Uterus (tissue), 4 donors: ENCODE measurements at places on chromosomes 7 and 10. TPM values are rescaled to one million over a fixed set of nuclear protein-coding genes. Genes with fewer than 3 reads are reported as not detected.

DNA sequence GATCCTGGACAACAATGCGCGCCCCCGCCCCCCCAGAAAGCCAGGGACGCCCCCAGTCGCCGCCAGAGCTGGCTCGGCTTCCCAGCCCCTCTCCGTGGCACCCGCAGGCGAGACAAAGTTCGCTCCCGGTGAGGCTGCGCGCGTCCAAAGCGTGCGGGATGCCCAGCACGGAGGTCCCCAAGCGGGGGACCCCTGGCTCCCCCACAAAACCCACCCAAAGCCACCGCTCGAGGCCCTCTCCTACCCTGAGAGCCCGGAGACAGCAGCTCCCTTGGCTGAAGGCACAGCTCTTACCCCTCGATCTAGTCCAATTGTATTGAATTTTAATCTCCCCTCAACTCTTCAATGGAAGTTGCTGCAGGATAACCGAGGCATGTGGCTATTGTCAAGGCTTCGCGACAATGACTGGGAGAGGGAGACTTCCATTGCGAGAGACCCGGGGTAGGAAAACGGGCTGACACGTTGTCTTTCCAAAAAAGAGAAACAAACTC lies 305.3 kb downstream of the PRPF18 start:
- no peak for DNase-seq
- no peaks in the 10 kb centered on the region for H3K4me1 ChIP-seq
- H3K36me3 ChIP-seq: no peaks in the 10 kb centered on the region
- no peaks in the 10 kb centered on the region for H3K27me3 ChIP-seq
- peak overlapping the region; percentile 38 for H3K4me3 ChIP-seq

INA gene
- not detected for total RNA-seq

STAMBPL1 gene
- total RNA-seq: 8.9 TPM

GRCh38 chr10:94042001-94042833 lies 48.5 kb downstream of the PLCE1 start:
- no peaks in the 10 kb centered on the region for H3K36me3 ChIP-seq
- H3K4me3 ChIP-seq: no peak overlapping the region
- H3K4me1 ChIP-seq: no peaks in the 10 kb centered on the region
- peak overlapping the region; percentile 58 for H3K27ac ChIP-seq

- no peaks in the 10 kb centered on the region for H3K4me1 ChIP-seq
- H3K27ac ChIP-seq: no peak overlapping the region
- H3K27me3 ChIP-seq: no peaks in the 10 kb centered on the region
- no peak for DNase-seq
- H3K4me3 ChIP-seq: no peak overlapping the region
- no peaks in the 10 kb centered on the region for H3K36me3 ChIP-seq
Observed at GRCh38 chr7:127959770-127960169, 71.5 kb downstream of the LRRC4 start.

DNA sequence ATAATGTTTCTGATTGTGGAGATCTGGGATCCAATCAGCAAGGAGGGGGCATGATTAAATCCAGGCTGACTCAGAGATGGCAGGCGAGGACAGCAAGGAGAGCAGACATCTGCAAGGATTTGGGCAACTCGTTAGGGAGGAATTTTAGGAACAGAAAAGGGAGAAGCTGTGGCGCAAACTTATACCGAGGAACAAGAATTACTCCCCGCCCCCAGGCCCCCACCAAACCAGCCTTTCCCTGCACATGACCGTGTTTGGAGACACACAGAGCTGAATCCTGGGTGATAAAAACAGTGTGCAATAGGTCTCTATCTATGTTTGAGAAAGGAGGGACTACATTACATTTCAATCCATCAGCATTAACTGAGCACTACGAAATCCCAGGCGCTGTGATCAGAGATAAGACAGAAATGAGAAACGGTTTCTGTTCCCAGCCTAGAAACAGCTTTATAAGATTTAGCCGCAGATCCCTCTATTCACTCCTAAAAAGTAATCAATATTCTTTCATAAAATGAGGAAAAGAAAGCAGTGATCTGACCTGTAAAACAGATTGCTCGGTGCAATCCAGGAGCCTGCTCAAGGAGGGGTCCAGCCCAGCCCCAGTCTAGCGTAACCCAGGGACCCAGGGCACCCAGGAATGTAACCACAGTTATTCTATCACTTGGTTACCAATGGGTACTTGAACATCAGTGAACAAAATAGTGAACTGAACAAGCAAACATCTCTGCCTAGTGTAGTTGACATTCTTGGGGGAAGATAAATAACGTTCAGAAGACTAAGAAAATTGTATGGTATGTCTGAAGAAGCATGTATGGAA lies 37.2 kb upstream of the RAPGEF5 start:
- no peaks in the 10 kb centered on the region for H3K36me3 ChIP-seq
- no peak overlapping the region for H3K27ac ChIP-seq
- no peaks in the 10 kb centered on the region for H3K27me3 ChIP-seq
- no peak for DNase-seq
- no peak overlapping the region for H3K4me3 ChIP-seq

DNA sequence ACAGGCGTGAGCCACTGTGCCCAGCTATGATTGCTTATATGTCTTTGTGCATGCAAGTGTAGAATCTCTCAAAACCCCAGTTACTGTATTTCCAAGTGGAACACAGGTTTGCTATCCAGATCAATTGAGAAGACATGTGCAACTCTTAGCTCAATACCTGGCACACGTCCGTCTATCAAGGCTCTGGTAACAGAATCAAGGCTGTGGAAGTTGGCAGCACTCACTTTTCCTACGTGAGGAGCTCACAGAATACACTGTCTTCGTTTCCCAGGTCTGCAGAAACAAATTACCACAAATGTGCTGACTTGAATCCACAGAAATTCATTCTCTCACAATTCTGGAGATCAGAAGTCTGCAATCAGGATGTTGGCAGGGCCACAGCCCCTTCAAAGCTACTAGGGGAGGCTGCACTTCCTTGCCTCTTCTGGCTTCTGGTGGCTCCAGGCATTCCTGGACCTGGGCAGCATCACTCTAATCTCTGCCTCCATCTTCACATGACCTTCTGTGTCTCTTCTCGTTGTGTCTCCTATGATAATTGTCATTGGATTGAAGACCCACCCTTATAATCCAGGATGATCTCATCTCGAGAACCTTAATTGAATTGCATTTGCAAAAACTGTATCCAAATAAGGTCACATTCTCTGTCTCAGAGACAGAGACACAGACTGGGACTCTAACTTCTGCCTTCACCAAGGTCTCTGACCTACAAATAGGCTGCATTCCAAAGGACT lies 84.8 kb upstream of the C7orf33 start:
- H3K27me3 ChIP-seq: no peaks in the 10 kb centered on the region
- H3K36me3 ChIP-seq: no peaks in the 10 kb centered on the region
- H3K4me1 ChIP-seq: no peaks in the 10 kb centered on the region
- no peak for DNase-seq
- H3K4me3 ChIP-seq: no peak overlapping the region
- no peak overlapping the region for H3K27ac ChIP-seq

C7orf57 gene
- total RNA-seq: not detected

LRIT1 gene
- not detected for total RNA-seq

DNA sequence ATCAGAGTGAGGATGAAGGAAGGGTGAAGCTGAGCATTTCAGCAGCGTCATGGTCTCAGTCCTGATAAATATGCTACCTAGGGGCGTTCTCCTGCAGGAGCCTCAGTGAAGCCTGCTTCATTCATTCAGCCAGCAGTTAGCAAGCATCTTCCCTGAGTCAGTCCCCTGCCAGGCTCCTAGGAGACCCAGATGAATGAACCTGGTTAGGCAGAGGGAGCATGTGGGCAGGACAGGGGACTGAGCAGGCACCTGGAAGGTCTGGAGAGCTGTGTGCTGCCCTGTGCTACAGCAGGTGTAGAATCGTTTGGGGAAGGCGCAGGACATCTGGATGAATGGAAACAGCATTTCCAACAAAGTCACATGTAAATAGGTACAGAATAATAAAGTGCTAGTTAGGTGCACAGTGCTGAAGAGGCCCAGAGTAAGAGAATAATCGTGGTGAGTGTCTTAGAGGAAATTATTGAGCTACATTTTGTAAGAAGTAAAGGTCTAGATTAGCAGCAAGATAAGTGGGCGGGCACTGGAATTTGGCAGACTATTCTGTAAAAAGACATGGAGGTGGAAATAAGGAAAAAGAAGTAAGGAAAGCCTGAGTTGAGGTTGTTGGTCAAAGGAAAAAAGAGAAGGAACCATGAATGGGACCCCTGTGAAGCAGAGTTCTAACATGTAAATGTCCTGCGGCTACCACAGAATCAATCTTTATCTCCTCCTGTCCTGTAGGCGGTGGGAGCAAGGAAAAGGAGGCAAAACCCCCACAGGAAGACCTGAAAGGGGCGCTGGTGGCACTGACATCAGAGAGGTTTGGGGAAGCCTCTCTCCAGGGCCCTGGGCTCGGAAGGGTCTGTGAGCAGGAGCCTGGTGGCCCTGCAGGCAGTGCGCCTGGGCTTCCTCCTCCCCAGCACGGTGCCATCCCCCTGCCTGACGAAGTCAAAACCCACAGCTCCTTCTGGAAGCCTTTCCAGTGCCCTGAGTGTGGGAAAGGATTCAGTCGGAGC lies 12.0 kb downstream of the ZSCAN25 start:
- H3K27me3 ChIP-seq: no peaks in the 10 kb centered on the region
- H3K27ac ChIP-seq: no peak overlapping the region
- no peak overlapping the region for H3K4me3 ChIP-seq
- no peaks in the 10 kb centered on the region for H3K36me3 ChIP-seq
- H3K4me1 ChIP-seq: no peaks in the 10 kb centered on the region
- DNase-seq: no peak

DNA sequence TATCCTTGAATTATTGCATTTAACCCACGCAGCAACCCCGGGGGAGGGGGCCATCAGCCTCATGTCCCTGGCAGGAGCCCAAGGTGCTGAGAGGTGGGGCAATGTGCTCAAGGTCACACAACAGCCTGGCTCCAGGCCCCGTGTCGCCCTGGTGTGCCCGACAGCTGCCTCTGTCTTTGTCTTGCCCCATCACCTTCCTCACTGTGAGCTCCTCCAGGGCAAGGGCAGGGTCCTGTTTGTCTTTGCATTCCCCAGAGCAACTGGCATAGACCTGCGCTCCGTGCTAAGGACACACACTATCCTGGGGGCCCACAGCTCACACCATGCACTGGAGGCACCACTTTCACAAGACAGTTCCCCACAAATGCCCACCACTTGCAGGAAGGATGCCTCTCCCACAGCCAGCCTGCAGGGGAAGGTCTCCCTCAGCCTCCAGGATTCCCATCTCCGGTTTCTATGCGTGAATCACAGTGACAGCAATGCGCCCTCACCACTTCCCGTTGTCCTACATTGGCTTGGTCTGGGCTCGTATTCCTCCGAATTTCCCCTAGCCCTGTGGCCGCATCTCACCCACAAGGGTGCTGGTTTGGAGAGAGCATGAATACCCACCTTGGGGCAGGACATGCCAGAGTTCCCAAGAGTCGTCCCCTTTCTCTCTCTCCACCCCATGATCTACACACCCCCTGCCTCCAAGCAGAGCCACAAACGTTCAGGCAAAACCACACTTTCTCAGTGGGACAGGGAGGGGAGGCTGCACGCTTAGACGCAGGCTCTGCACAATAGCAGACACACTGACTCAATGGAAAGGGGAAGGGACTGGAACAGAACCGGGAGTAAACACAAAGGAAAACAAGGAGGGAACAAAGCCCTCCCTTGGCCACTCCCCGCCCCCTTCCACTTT lies 10.3 kb downstream of the ITPRIP start:
- peaks cover 51% of the 10 kb centered on the region for H3K4me1 ChIP-seq
- no peaks in the 10 kb centered on the region for H3K36me3 ChIP-seq
- no peak for DNase-seq
- H3K27me3 ChIP-seq: no peaks in the 10 kb centered on the region

DNA sequence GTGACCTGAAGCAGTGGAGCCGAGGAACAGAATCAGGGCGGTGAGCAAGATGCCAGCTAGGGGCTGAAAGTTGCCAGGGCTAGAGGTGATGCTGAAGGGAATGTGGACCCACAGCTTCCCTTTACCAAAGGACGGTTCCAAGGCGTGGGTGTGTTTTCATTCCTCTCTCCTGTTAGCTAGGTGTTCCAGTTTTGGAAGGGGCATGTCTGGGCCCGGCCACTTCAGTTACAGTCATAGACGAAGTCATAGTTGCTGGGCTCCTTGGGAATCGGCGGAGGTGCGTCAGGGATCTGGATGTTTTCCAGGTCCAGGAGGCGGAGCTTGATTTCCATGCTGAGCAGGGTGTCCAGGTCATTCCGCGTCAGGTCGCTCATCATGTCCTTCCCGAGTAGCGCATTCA lies 131.0 kb upstream of the AOAH start:
- DNase-seq: no peak
- H3K27me3 ChIP-seq: no peaks in the 10 kb centered on the region
- H3K4me1 ChIP-seq: no peaks in the 10 kb centered on the region
- H3K36me3 ChIP-seq: no peaks in the 10 kb centered on the region
- no peak overlapping the region for H3K4me3 ChIP-seq

DNA sequence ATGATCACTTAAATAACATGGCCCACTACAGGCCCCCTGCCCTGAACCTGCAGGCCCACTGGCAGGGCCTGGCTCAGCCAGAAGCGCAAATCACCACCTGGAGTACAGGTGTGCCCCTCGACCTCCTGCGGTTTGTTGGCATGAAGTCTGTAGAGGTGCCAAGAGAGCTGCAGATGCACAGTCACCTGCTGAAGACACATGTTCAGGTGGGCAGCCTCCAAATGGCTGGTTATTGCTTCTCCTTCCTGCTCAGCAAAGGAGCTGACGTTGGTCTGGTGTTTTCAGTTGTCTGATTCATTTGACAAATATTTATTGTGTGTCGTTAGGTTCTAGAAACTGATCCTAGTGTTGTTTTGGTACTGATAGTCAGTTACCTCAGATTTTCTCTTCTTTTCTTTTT lies 29.0 kb downstream of the DHTKD1 start:
- H3K27ac ChIP-seq: no peak overlapping the region
- H3K4me3 ChIP-seq: no peak overlapping the region
- H3K27me3 ChIP-seq: no peaks in the 10 kb centered on the region
- no peaks in the 10 kb centered on the region for H3K36me3 ChIP-seq

- no peak overlapping the region for H3K27ac ChIP-seq
- DNase-seq: no peak
- no peaks in the 10 kb centered on the region for H3K36me3 ChIP-seq
- no peak overlapping the region for H3K4me3 ChIP-seq
- H3K27me3 ChIP-seq: no peaks in the 10 kb centered on the region
- H3K4me1 ChIP-seq: no peaks in the 10 kb centered on the region
Observed at GRCh38 chr7:43394441-43395130, 188.3 kb upstream of the STK17A start.

- no peaks in the 10 kb centered on the region for H3K36me3 ChIP-seq
- peaks cover 8% of the 10 kb centered on the region for H3K4me1 ChIP-seq
- H3K27ac ChIP-seq: no peak overlapping the region
- no peaks in the 10 kb centered on the region for H3K27me3 ChIP-seq
Observed at GRCh38 chr10:28331066-28331465, 28.2 kb upstream of the MPP7 start.

GRCh38 chr10:103845972-103846371 lies 9.4 kb downstream of the SH3PXD2A start:
- no peak for DNase-seq
- peaks cover 13% of the 10 kb centered on the region for H3K4me1 ChIP-seq
- H3K4me3 ChIP-seq: no peak overlapping the region
- no peak overlapping the region for H3K27ac ChIP-seq
- H3K36me3 ChIP-seq: no peaks in the 10 kb centered on the region

GRCh38 chr10:112045938-112046337 lies 137.6 kb downstream of the GPAM start:
- H3K27me3 ChIP-seq: no peaks in the 10 kb centered on the region
- no peaks in the 10 kb centered on the region for H3K4me1 ChIP-seq
- DNase-seq: no peak
- no peak overlapping the region for H3K27ac ChIP-seq
- no peaks in the 10 kb centered on the region for H3K36me3 ChIP-seq

PRKCQ gene
- not detected for total RNA-seq

- no peak for DNase-seq
- no peak overlapping the region for H3K4me3 ChIP-seq
- no peak overlapping the region for H3K27ac ChIP-seq
- H3K27me3 ChIP-seq: no peaks in the 10 kb centered on the region
Observed at GRCh38 chr7:79563821-79564522, 110.5 kb upstream of the MAGI2 start.
